ENCODE measurements at places on chromosomes 12 and 14.

DNA sequence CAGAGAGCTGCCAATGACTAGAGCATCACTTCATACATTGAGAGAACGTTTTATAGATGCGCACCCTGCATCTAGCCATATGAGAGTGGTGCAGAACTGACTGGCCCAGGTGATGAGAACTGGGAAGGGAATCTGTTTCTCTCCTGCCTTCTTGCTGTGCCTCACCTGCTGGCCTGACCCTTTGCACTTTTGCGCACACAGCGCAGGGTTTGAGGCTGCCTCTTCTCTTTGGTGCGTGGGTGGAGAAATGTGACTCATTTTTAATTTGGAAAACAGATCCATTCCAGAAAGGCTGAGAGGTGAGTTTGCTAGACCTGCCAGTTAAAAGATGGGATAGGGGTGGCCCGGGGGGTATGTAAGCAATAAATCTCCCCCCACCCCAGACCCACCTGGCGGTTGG lies 453 bp upstream of the ESRRB start:
- no peak for DNase-seq

DNA sequence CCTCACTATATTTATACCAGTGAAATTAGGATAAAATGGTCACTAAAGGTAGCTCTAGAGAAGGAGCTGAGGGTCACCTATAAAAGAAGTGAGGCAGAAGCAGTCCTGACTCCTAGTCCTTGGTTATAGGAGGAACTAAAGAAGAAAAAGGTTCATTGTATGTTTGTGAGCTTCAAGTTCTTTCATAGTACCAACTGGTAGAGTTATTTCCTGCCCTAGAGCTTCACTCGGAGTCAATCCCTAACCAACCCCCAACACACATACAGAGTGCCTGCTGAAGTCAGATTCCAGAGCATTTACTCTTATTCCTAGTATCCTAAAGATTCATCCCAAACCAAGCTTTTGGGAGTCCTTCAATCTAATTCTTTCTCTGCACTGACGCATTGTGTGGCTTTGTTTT lies 29.3 kb upstream of the FRMD6 start:
- no peak for DNase-seq

- DNase-seq: no peak
These were observed 574 bp downstream of the GLRX5 start for GRCh38 chr14:95535226-95536021.

- no peak for DNase-seq
These were observed 33.4 kb downstream of the TMTC1 start for GRCh38 chr12:29750131-29750927.

GRCh38 chr12:110641521-110641920 lies 27.6 kb downstream of the TCTN1 start:
- DNase-seq: no peak

- no peak for DNase-seq
These were observed 71.4 kb downstream of the AKAP6 start for GRCh38 chr14:32400480-32400879.

GRCh38 chr14:34502001-34502400 lies 37.5 kb downstream of the EAPP start:
- no peak for DNase-seq

GRCh38 chr12:50453872-50454271 lies 50.9 kb upstream of the DIP2B start:
- no peak for DNase-seq

DNA sequence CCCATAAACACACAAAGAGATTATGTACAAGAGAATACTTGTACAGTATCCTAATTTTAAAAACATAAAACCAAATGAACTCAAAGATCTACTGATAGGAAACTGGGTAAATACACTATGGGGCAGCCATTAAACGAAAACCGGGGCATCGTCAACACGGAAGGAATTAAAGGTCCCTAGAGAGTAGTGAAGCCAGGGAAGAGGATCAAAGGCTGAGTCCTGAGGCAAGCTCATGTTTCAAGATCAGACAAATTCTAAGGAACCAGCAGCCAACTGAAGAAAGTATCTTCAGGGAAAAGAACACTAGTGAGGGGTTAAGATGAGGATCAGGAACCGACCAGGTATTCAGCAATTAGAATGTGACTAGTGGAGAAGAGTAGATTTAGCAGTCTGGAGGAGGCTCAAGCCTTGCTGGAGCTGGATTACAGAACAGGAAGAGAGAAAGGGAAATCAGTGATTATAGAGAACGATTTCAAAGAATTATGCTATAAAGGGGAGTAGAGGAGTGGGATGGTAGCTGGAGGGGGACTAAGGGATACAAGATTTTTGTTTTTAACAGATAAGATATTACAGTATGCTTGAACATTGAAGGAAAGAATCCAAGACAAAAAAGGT lies 23.7 kb downstream of the SEL1L start:
- DNase-seq: no peak

GRCh38 chr12:49748306-49748705 lies 6.9 kb downstream of the TMBIM6 start:
- DNase-seq: no peak

DNA sequence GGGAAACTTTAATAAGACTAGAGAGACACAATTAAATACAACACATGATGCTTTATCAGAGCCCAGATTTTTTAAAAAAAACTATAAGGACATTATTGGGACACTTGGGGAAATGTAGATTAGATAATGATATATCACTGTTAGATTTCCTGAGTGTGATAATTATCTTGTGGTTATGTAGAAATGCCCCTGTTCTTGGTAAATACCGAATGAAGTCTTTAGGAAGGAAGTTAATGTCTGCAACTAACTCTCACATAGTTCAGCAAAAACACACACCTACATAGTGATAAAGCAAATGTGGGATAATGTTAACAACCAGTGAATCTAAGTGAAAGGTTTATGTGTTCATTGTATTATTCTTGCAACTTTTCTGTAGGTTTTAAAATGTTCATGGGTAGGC lies 14.6 kb upstream of the CACNB3 start:
- DNase-seq: no peak

DNA sequence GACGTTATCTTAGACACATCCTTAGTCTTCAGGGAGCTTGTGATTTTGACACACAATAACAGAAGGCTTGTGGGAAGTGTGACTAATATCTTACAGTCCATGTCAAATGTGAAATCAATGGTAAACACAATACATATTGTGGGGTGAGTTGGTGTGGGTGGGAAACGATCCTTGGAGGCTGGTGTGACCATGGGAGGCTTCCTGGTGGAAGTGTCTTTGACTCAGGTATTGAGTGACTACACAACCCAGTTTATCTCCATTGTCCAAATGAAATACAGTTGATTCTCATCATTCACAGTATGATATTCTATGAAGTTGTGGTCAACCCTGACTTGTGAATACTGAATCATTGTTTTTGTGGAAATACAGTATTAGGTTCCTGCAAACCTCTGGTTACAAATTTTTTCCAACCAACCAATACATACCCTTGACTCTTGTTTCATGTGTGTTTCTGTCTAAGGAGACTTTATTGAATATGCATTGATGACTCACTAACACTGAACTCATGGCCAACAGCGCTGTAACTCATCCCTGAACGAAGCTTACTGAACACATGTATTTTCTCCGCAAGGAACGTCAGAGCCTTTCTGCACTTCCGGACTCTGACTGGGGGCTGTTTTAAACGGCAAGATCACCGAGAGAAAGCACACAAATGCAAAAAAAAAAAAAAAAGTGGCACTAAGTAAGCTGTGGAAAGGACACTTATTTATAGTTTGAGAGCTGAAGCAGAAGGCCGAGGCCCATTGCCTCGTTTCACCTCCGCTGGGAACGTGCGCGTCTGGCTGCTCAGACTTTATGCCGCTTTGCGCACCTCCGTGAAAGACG lies 59.0 kb downstream of the CLMN start:
- DNase-seq: no peak

DNA sequence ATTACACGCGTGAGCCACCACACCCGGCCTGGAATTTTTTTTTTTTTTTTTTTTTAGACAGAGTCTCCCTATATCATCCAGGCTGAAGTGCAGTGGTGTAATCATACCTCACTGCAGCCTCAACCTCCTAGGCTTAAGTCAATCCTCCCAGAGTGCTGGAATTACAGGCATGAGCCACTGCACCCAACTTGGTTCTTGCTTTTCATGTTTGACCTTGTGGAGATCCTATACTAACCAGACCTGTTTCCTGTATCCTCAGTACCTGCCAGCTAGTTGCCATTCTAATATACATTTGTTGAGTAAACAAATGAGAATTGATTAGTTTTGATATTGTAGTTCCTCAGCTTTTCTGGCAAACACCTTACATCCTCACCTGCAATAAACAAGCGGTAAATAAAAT lies 3.2 kb upstream of the VSIG10 start:
- no peak for DNase-seq

DNA sequence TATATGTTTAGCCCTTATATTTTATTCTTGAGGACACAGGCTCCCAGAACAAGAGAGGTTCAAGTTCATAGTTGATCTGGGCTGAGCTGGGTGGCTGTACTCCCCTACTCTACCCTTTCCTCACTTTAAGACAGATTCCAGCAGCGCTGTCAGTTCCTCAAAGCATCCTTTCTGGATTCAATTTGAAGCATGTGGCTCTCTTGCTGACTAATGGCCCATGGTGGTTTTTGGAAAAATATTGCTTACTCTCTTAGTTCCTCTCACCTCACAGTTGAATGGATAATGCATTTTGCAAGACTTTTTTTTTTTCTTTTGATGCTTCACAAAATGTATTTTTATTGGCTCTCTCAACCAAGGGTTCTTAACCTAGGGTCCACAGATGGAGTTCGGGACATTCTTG lies 4.1 kb downstream of the PELI2 start:
- no peak for DNase-seq

DNA sequence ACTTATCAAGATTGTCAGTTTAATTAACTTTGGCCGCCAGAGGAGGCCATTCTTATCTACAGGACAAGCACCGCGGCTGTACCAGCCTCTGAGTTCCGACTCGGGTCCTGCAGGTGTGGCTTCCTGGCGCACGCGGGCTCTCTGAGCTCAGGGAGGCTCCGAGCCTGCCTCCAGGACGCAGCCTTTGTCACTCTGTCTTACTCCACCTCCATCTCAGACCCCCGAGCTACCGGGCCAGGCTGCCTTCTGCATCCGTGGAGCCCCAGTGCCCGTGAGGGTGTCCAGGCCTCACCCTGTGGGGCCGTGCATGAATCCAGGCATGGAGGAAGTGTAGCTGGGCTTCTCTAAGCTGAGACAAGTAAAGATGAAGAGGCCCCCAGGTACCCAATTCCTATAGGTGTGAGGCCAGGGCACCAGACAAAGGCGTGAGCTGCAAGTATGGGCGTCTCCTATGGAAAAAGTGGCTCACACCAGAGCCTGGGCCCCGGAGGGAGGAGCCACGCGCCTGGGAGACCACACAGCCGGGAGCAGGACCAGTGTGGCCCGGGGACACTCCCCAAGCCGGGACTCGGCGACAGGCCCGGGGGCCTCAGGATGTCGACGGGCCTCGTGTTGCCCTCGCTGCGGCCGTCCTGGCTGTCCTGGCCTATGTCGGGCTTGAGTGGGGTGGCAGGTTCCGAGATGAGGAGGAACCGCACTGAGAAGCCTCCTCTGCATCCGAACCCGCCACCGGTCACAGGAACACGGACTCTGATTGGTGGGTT lies 42.8 kb downstream of the NOC4L start:
- DNase-seq: no peak

DNA sequence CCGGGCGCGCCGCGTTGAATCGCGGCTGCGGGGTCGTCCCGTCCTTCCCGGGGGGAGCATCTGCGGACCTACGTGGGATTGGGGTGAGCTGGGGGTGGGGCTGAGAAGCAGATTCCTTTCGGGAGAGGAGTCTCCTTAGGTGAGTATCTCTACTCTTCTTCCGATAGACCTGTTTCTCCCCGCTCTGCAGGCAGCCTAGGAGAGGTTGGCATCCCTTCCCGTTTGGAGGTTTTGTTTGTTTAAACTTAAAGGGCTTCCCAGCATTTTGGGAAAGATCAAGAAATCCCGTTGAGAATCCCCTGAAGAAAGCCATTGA lies 411 bp downstream of the TTLL5 start:
- DNase-seq: peak; percentile 2
